Stimulated activated CD4-positive, alpha-beta T cell treated with anti-CD3 and anti-CD28 coated beads, Interleukin-1b, Interleukin-23, amount 100 ng/mL, for 4 hours (primary cell): ENCODE measurements at places on chromosomes 7 and 10.

- no peak for DNase-seq
Observed at GRCh38 chr7:111933609-111934008, 272.6 kb downstream of the DOCK4 start.

DNA sequence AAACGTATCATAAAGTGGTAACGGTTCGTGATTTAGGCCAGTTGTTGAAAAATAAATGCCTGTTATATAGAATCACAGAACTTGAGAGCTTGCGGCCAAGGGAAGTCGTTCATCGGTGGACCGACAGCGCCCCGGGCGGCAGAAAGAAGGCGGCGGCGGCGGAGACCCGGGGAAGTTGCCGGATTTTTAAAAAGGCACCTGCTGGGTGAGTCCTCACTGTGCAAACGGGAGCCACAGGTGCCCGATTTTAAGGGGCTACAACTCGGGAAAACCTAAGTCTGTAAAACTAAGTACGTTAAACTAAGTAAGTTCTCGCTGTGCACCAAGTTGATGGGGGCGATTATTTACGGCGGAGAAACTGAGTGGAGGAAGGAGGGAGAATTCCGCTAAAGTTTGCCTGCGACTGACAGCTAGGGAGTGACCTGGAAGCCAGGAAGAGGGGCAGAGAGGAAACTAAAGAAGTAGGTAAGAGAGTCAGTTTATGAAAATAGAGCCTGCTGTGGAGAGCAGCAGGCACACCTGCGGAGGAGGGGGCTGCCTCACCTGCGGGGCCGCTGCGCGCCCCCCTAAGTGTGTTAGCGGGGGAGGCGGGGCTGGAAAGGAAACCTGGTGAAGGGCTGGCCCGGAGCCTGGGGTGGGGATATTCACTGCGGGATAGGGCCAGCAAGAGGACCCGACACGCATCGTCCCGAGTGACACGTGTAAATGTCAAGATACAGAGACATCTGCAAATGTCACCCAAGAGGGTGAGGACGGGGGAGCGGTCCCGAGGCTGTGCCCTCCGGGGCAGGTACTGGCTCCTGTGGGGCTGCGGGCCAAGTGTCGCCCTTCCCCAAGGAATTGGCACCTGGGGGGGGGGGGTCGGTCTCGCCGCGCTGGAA, 996 bp downstream of the ADAM12 start:
- no peak for DNase-seq

DNA sequence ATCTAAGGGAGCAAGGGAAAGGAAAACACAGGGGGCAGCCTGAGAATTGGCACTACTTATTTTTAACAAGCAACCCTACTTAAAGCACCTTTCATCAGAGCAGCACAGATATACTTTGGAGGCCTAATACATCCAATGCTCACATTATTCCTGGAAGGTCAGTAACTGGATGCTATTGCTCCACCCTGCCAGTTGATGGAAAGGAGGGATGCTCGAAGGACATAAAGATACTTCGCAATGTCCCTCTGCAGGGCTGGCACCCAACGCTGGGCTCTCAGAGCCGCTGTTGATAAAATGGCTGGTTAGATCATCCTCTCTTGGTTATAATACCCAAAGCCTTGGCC, 307.9 kb upstream of the AOAH start:
- no peak for DNase-seq

GRCh38 chr10:78957471-78958039, 111.2 kb upstream of the ZMIZ1 start:
- DNase-seq, result no peak

DNA sequence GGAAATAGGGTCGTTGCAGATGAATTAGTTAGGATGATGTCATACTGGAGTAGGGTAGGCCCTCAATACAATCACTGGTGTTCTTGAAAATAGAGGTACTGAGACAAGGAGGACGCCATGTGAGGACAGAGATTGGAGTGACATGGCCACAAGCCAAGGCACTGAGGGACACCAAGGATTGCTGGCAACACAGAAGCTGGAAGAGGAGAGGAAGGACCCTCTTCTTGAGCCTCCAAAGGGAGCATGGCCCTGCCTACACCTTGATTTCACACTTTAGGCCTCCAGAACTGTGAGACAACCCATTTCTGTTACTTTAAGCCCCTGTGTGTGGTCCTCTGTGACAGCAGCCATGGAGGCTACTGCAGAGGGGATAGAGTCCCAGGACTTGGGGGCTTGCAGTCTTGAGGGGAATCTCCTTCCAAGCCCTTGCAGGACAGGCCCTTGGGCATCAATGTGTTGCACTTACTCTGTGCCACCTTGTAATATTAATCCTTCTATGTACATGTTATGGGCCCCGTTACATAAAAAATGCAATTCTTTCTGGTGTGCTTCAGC, 3.7 kb upstream of the AOC1 start:
- DNase-seq, result no peak

DNA sequence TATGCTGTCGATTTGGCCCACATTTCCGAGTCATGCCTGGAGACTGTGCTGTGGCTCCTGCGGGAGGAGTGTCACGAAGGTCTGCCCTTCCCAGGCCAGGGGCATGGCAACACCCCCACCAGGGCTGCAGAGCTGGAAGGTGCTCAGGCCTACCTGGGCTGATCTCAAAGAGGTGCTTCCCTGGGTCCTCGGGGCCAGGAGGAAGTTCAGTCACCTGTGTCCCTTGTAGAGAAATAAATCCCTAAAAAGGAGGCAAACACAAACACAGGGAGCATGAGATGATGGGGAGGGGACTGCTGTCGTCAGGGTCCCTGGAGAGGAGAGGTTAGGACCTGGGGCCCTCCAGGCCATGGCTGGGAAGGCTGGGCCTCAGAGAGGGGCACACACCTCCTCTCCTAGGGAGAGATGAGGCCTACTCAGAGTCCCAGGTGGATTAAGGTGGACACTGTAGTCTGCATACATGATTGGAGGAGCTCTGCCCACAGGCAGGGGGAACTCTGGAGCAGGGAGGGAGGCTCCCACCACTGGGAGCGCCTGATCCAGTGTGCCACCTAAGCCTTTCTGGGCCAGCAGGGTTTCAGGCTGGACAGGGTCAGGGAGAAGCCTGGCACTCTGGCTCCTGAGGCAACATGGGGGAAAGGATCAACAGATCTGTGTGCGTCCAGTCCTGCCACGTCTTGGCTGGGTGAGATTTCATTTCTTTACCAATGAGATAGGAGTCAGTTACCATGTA, 49.4 kb downstream of the ARHGAP22 start:
- DNase-seq, result no peak

DNA sequence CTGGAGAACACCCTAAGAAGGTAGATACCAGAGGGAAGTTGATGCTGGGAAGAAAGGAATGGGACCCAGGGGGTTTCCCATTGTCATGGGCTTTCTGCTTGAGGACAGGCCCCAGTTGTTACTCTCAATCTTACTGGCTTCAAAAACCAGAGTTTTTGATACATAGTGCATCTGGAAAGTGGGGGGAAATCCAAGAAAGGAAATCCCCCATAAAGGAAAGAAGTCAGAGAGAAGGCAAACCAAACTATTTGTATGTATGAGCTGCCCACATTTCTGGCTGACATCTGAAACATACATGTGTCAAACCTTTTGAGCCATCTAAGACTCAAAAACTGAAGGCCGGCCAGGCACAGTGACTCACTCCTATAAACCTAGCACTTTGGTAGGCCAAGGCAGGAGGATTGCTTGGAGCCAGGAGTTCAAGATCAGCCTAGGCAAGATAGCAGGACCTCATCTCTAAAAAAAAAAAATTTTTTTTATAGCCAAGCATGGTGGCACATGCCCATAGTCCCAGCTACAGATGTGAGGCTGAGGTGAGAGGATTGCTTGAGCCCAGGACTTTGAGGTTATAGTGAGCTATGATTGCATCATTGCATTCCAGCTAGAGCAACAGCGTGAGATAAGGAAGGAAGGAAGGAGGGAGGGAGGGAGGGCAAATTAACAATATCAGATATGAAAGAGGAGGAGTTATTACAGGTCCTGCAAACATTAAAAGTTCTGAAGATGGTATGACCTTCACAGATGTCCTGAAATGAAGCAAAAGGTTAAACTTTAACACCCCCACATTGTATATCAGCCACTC, 6.7 kb upstream of the COA1 start:
- DNase-seq, result no peak
